ENCODE measurements at places on chromosomes 6 and 20. TPM values are rescaled to one million over a fixed set of nuclear protein-coding genes. Genes with fewer than 3 reads are reported as not detected.

DNA sequence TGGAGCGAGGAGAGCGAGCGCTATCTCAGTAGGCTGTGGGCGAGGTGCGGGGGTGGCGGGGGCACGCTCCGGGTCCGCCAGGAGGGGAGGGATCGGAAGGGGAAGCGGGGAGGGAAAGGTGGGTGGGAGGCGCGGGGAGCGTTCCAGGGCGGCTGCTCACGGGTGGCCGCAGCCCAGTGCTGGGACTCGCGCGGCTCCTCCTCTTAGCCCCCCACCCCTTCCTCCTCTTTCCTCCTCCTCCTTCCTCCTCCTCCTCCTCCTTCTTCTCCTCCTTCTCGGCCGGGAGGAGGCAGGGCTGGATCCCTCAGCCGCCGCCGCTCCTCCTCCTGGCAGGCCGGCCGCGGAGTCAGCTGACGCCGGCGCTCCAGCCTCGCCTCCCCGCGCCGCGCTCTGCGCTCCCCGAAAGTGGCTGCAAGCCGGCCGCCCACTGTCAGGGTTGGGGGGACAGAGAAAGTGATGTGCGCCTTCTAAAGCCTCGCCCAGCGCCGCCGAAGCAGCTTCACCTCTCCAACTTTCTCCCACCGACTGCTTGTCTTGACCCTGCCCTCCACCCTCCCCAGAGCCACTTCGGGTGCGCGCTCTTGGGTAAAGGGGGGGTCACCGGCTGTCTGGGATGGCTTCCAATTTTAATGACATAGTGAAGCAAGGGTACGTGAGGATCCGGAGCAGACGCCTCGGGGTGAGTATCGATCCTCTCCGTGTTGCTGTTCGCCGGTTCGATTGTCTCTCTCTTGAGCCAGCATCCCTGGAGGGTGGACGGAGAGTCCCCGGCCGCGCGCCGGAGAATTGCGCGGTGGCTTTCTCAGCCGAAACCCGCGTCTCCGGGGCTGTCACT, at the start of gene DOK5:
Gene DOK5 (plus strand): TSS at position 260 of the 835 bp plus-strand sequence. CDS start 354 bp downstream, at position 614.
- H3K36me3 ChIP-seq = no peaks in the 10 kb centered on the region
- no peaks in the 10 kb centered on the region for H3K4me1 ChIP-seq
- peaks cover 48% of the 10 kb centered on the region for H3K27me3 ChIP-seq
- H3K27ac ChIP-seq = no peak within 1 kb of the TSS

DNA sequence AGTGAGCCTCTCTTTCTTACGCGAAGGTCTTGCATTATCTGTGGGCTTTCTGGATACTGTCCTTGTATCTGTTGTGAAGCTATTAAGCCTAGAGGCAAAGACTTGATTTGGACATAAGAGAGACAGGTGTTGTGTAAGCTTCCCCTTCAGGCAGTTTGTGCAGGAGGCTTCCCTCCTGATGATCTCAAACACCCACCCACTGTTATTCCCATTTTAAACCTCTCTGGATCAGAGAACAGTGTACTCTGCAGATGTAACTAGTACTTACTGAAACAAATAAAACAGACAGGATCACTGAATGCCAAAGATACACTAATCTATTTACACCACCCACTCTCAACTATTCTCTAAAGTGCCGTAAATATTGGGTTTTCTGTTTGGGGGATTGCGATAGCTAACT, 113.8 kb upstream of the RAB32 start:
- no peak overlapping the region for H3K4me3 ChIP-seq
- no peak overlapping the region for H3K27ac ChIP-seq
- DNase-seq = no peak
- H3K27me3 ChIP-seq = peaks cover 7% of the 10 kb centered on the region
- H3K36me3 ChIP-seq = no peaks in the 10 kb centered on the region

GRCh38 chr20:57811374-57812020, 101.7 kb upstream of the PMEPA1 start:
- H3K27ac ChIP-seq = no peak overlapping the region
- H3K36me3 ChIP-seq = no peaks in the 10 kb centered on the region
- no peak for DNase-seq
- H3K4me3 ChIP-seq = no peak overlapping the region

DNA sequence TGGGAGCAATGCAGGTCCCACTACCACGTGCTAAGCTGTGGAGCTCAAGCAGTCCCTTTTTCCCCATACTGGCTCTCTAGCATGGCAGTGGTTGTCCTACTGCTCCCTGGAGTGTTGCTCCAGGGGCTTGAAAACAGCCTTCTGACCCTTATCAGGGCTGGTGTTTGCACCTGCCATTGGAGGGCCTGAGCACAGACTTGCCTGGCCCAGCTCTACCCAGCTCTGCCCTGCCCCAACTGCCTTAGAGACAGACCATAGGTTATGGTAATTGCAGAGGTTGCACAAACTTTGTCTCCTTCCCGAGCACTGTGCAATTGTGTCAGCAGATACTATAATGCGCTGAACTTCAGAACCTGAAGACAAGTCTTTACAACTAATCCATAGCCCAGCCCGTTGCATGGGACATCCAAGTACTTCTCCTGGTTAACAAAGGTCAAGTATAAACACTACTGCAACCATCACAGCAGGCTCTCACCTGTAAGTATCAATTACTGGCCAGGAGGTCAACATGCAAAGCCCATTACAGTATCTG, 58.7 kb downstream of the PDSS2 start:
- H3K36me3 ChIP-seq = no peaks in the 10 kb centered on the region
- no peaks in the 10 kb centered on the region for H3K27me3 ChIP-seq
- no peak overlapping the region for H3K4me3 ChIP-seq
- peaks cover 28% of the 10 kb centered on the region for H3K4me1 ChIP-seq

GRCh38 chr6:111666847-111667246, 61.2 kb upstream of the TRAF3IP2 start:
- H3K27me3 ChIP-seq = no peaks in the 10 kb centered on the region
- H3K4me3 ChIP-seq = no peak overlapping the region
- peak overlapping the region; percentile 39 for H3K27ac ChIP-seq
- no peak for DNase-seq
- peaks cover 55% of the 10 kb centered on the region for H3K4me1 ChIP-seq
- no peaks in the 10 kb centered on the region for H3K36me3 ChIP-seq

- no peak for DNase-seq
- no peaks in the 10 kb centered on the region for H3K4me1 ChIP-seq
- H3K27me3 ChIP-seq = no peaks in the 10 kb centered on the region
- H3K27ac ChIP-seq = no peak overlapping the region
- H3K36me3 ChIP-seq = no peaks in the 10 kb centered on the region
These were observed 130.1 kb downstream of the RNASET2 start for GRCh38 chr6:166826264-166826663.

DNA sequence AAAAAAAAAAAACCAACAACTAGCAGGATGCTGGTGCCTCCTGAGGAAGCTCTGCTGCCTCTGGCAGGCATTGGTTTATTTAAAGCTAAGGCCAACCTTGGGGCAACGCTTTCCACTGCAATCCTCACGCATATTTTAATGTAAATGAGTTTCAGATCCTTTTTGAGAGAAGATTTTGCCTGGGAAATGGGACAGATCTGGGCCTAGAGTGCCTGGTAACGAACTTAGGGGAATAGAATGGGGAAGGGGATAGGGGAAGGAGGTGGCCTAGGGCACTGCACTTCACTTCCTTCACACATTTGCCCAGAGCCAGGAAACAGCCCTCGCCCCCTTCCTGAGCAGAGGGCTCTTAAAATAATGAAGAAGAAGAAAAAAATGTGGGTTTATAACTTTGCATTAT, 132.7 kb upstream of the TMEM170B start:
- H3K27me3 ChIP-seq = no peaks in the 10 kb centered on the region
- no peak for DNase-seq
- H3K27ac ChIP-seq = no peak overlapping the region
- no peak overlapping the region for H3K4me3 ChIP-seq
- H3K36me3 ChIP-seq = no peaks in the 10 kb centered on the region
- H3K4me1 ChIP-seq = no peaks in the 10 kb centered on the region

- DNase-seq = no peak
- H3K4me3 ChIP-seq = no peak overlapping the region
- no peaks in the 10 kb centered on the region for H3K36me3 ChIP-seq
- no peaks in the 10 kb centered on the region for H3K4me1 ChIP-seq
These were observed 188.2 kb upstream of the QKI start for GRCh38 chr6:163226181-163226835.

- H3K36me3 ChIP-seq = no peaks in the 10 kb centered on the region
- no peak overlapping the region for H3K4me3 ChIP-seq
- peak overlapping the region; percentile 71 for H3K27ac ChIP-seq
- no peaks in the 10 kb centered on the region for H3K27me3 ChIP-seq
- H3K4me1 ChIP-seq = peaks cover 17% of the 10 kb centered on the region
These were observed 278.3 kb upstream of the PLCB4 start for GRCh38 chr20:8790442-8791074.

- H3K27me3 ChIP-seq = no peaks in the 10 kb centered on the region
- no peak overlapping the region for H3K27ac ChIP-seq
- peaks cover 7% of the 10 kb centered on the region for H3K36me3 ChIP-seq
- H3K4me1 ChIP-seq = no peaks in the 10 kb centered on the region
- H3K4me3 ChIP-seq = no peak overlapping the region
These were observed 29.6 kb downstream of the GSS start for GRCh38 chr20:34925981-34926380.

GRCh38 chr20:51725584-51726176, 42.5 kb downstream of the ATP9A start:
- H3K27me3 ChIP-seq = no peaks in the 10 kb centered on the region
- no peaks in the 10 kb centered on the region for H3K4me1 ChIP-seq

- no peak overlapping the region for H3K4me3 ChIP-seq
- H3K27me3 ChIP-seq = no peaks in the 10 kb centered on the region
- no peaks in the 10 kb centered on the region for H3K4me1 ChIP-seq
- H3K27ac ChIP-seq = no peak overlapping the region
These were observed 35.5 kb downstream of the FAM8A1 start for GRCh38 chr6:17635568-17635967.

- H3K4me1 ChIP-seq = no peaks in the 10 kb centered on the region
- peaks cover 54% of the 10 kb centered on the region for H3K27me3 ChIP-seq
- no peak overlapping the region for H3K4me3 ChIP-seq
- no peak for DNase-seq
These were observed 4.5 kb upstream of the MMP9 start for GRCh38 chr20:46004187-46004586.

- no peak for DNase-seq
- no peaks in the 10 kb centered on the region for H3K4me1 ChIP-seq
- no peaks in the 10 kb centered on the region for H3K36me3 ChIP-seq
- no peak overlapping the region for H3K27ac ChIP-seq
- no peak overlapping the region for H3K4me3 ChIP-seq
These were observed 165.5 kb upstream of the SCGN start for GRCh38 chr6:25486550-25486949.

DNA sequence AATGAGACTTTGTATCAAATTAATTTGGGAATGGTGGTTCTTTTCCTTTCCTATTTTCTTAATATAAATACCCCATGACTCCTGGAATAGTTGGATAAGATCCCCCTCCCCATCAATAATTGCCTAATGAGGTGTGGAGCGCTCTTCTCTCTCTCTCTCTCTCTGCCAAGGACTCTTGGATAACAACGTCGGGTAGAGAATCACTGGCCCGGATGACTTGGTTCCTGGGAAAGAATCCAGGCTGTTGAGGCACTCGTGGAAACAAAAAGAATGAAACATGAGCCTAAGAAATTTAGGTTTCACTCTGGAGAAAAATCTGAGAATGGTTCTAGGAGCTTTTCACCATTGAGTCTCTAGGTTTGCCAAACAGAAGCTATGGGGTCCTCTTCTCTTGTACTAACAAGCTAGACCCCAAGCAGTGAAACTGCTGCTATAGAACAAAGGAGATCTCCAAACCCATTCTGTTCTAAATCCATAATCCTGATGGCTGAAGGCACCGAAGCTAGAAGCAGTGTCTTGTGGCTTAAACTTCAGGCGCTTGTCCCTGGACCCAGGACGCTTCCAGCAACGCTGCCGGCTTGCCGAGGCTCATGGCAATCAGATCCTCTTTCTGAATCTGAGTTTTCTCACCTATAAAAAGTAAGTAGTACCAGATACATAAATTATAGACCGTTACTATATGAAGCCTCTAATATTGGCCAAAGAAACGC, 241.6 kb upstream of the BTBD3 start:
- H3K4me3 ChIP-seq = no peak overlapping the region
- no peaks in the 10 kb centered on the region for H3K36me3 ChIP-seq
- H3K4me1 ChIP-seq = no peaks in the 10 kb centered on the region
- H3K27me3 ChIP-seq = no peaks in the 10 kb centered on the region

DNA sequence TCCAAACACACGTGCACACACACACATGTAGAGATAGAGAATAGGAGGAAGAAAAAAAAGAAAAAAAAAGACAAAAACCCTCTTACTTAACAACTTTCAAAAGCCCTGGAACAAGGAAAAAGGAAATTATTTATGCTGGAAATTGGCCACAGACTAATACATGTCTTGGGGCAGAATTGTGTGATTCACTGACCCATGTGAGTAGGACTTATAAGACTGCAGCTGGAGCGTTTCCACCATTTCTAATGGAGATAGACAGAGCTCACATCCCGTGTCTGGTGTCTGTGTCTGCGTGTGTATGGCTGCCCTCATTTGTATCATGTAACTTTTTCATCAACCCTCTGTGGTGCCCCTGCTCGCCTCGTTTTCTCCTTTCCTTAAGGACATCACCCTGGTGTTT, 99.8 kb upstream of the PDE10A start:
- no peaks in the 10 kb centered on the region for H3K27me3 ChIP-seq
- H3K4me1 ChIP-seq = no peaks in the 10 kb centered on the region
- no peak for DNase-seq
- no peak overlapping the region for H3K4me3 ChIP-seq

- no peak for DNase-seq
- no peaks in the 10 kb centered on the region for H3K27me3 ChIP-seq
- no peaks in the 10 kb centered on the region for H3K36me3 ChIP-seq
These were observed 35.5 kb downstream of the DHX35 start for GRCh38 chr20:38997622-38998021.

DNA sequence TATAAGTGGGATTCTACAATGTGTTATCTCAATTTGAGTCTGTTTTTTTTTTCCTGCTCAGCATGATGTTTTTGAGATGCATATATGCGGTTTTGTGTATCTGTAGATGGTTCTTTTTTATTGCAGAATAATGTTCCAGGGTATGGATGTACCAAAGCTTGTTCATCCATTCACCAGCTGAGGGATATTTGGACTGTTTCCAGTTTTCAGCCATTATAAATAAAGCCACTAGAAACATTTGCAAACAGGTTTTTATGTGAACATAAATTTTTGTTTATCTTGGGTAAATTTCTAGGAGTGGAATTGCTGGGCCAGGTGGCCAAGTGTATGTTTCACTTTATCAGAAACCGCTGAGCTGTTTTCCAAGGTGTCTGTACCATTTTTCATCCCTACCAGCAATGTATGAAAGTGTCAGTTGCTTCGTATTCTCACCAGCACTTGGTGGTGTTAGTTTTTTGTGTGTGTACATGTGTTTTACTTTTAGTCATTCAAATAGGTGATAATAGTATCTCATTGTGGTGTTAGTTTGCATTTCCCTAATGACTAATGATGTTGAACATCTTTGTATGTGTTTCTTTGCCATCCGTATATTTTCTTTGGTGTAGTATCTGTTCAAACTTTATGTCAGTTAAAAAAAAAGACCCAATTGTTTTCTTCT, 124.2 kb downstream of the CEBPB start:
- H3K4me3 ChIP-seq = no peak overlapping the region
- no peak for DNase-seq
- H3K4me1 ChIP-seq = no peaks in the 10 kb centered on the region
- H3K27ac ChIP-seq = no peak overlapping the region
- H3K36me3 ChIP-seq = no peaks in the 10 kb centered on the region
- no peaks in the 10 kb centered on the region for H3K27me3 ChIP-seq

GRCh38 chr20:37899105-37900045, 3.6 kb upstream of the VSTM2L start:
- no peak for DNase-seq
- H3K27ac ChIP-seq = no peak overlapping the region
- H3K4me1 ChIP-seq = peaks cover 11% of the 10 kb centered on the region
- H3K27me3 ChIP-seq = peaks cover 45% of the 10 kb centered on the region
- no peak overlapping the region for H3K4me3 ChIP-seq
- H3K36me3 ChIP-seq = no peaks in the 10 kb centered on the region

The TREM2 gene
- total RNA-seq = 1.5 TPM

The GMPR gene
- 4.5 TPM for total RNA-seq

The PRSS16 gene
- 34.5 TPM for total RNA-seq

The ELOVL4 gene
- not detected for total RNA-seq

The WDR27 gene
- total RNA-seq = 63.8 TPM

Data from transverse colon (tissue), 4 donors.